ENCODE measurements at places on chromosomes 7 and 10.
A peak's percentile ranks its signal among the peaks of the same experiment; 100 is the strongest.

DNA sequence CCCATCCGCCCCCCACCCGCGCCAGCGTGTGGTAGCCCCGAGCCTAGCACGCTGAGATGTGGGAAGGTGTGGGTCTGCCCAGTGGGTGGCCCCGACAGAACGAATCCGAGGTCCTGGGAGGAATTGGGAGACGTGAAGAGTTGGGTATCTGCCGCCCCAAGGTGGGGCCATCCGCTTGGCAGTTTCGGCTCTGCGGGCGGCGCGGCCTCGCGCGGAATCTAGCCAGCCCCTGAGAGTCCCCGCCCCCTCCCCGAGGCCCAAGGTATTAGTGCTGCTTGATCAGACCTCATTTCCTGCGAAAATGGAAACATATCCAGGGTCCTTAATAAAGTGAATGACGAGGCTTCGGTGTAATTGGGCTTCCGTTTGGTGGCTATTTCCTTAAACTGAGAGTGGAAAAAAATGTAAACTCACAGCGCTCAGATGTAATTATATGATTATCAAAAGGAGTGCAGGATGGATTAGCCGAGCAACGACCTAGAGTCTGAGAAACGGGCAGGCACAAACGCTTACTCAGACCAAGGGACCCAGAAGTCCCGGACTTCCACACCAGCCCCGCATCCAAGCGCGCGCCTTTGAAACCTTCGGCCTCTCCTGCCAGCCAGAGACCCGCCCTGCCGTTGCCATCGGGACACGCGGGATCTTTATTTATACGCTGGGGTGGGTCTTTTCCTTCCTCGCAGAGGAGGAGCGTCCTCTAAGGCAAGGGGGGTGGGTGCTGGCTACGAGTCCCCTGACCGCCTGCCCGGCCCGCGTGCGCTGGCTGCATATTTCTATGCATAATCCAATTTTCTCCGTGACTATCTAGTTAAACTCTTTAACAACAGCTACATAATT is 12.8 kb downstream of the LBX1 start:
- DNase-seq, result no peak

GRCh38 chr10:132385721-132386418 is 11.1 kb upstream of the PWWP2B start:
- no peak for DNase-seq

- DNase-seq, result peak; percentile 13
Measured at GRCh38 chr7:2821161-2821841, 22.8 kb downstream of the GNA12 start.

DNA sequence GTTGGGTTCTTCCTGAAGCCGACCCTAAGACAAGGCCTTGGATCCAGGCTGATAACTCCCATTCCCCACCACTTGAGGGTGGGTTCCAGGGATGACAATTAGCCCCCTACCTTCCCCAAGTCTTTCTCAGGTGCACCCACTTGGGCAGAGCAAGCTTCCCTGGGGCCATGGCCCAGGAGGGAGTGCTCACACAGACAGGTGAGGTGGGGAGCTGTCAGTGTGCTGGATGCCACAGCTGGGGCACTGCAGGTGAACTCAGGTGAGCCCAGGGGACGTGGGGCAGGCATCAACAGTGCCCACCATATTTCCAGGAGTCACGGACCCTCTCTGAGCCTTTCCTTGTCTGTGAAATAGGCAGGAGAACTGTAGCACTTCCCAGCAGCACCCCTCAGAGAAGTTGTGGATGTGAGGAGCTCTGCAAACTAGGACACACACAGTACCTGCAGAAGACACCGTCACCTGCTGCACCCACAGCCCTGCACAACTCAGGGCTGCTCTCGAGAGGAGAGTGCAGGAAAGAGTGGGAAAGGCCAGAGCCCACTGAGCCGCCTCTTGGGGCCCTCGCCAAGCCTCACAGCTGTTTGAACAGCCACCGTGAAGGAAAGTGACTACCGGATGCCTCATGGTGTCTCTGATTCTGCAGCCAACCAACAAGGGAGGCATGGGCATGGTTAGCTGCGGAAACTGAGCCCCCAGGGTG is 17.9 kb downstream of the SH3PXD2A start:
- DNase-seq, result no peak

Data from erythroblast (primary cell).